ENCODE measurements at places on chromosomes 13 and 19.
A peak's percentile ranks its signal among the peaks of the same experiment; 100 is the strongest.

GRCh38 chr13:87107651-87108050 is 563.5 kb upstream of the SLITRK5 start:
- no peak overlapping the region for H3K4me3 ChIP-seq
- no peaks in the 10 kb centered on the region for H3K27me3 ChIP-seq
- no peak for DNase-seq
- no peaks in the 10 kb centered on the region for H3K4me1 ChIP-seq
- H3K36me3 ChIP-seq = no peaks in the 10 kb centered on the region

GRCh38 chr13:94613051-94613450 is 11.4 kb downstream of the GPR180 start:
- H3K27ac ChIP-seq = no peak overlapping the region
- DNase-seq = no peak
- H3K27me3 ChIP-seq = no peaks in the 10 kb centered on the region
- H3K36me3 ChIP-seq = peaks cover 14% of the 10 kb centered on the region
- H3K4me1 ChIP-seq = no peaks in the 10 kb centered on the region

- H3K36me3 ChIP-seq = peaks cover 51% of the 10 kb centered on the region
- no peaks in the 10 kb centered on the region for H3K4me1 ChIP-seq
- DNase-seq = no peak
- no peak overlapping the region for H3K4me3 ChIP-seq
- no peaks in the 10 kb centered on the region for H3K27me3 ChIP-seq
Measured at GRCh38 chr19:33089010-33089409, 8.0 kb downstream of the GPATCH1 start.

- no peak for DNase-seq
- H3K27me3 ChIP-seq = no peaks in the 10 kb centered on the region
- H3K27ac ChIP-seq = no peak overlapping the region
- no peaks in the 10 kb centered on the region for H3K4me1 ChIP-seq
- no peaks in the 10 kb centered on the region for H3K36me3 ChIP-seq
Measured at GRCh38 chr13:89550938-89551337, 1796.5 kb upstream of the MIR17HG start.

DNA sequence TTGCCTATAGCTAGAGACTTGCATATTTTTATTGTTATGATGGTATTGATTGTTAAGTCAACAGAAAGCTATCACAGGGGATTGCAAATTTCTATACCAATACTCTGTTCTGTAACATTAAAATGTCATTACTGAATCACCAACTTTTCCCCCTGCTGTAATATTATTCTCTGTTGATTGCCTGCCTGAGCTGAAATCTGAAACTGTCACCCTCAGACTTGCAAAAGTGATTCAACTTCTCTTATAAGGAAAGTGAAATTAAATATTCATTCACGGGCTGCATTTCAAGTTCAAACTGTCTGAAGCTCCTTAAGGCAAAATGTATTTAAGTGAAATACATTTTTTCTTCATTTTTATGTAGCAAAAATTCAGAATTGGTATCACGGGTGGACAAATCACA is 723.2 kb downstream of the PCDH9 start:
- no peak for DNase-seq
- no peaks in the 10 kb centered on the region for H3K27me3 ChIP-seq
- no peaks in the 10 kb centered on the region for H3K4me1 ChIP-seq
- no peak overlapping the region for H3K27ac ChIP-seq
- H3K4me3 ChIP-seq = no peak overlapping the region

DNA sequence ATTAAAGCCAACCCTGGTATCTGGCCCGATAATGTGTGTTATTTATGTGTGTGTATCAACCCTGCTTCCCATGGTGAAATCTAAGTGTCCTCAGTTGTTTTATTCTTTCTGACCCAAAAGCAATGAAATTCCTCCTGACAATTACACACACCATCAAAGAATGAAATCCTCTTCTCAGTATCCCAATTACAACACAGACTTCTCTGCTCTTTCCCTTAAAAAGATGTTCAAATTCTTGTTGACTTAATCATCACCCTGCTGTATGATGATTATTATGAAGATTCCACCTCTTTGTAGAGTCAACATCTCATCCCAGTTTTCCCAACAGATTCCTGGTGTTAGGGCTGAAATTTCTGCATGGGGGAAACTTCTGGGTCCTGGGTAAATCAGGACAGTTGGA is 8.9 kb upstream of the TRPC4 start:
- H3K27me3 ChIP-seq = no peaks in the 10 kb centered on the region
- no peaks in the 10 kb centered on the region for H3K4me1 ChIP-seq
- H3K36me3 ChIP-seq = no peaks in the 10 kb centered on the region
- no peak overlapping the region for H3K4me3 ChIP-seq
- DNase-seq = no peak

DNA sequence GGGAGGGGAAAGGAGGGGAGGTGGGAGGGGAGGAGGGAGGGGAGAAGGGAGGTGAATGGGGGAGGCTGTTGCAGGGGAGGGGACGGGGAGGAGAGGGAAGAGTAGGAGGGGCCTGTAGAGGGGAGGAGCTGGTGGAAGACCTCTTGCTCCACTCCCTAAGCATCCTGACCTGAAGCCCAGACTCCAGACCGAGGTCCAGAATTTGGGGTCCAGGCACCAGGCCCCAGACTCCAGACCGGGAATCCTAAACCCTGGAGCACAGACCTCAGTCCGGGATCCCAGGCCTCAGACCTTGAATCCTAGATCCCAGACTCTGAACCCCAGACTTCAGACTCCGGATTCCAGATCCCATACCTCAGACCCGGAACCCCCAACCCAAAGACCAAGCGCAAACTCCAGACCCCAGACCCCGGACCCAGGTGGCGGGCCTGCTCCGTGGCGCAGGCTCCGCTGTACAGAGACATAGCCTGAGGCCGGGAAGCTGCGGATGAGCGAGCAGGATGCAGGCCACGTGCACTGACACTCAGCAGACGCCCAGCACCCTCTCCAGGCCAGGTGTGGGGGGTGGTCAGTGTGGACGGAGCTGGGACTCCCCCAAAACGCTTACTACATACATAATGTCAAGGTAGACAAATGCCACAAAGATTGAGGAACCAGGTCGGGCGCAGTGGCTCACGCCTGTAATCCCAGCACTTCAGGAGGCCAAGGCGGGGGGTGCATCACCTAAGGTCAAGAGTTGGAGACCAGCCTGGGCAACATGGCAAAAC is 710 bp upstream of the BTBD2 start:
- H3K27me3 ChIP-seq = no peaks in the 10 kb centered on the region
- H3K4me1 ChIP-seq = peaks cover 33% of the 10 kb centered on the region
- no peak overlapping the region for H3K27ac ChIP-seq
- peak; percentile 80 for DNase-seq
